Psoas muscle (tissue), 8 donors: ENCODE measurements at places on chromosomes 11 and 22. TPM values are rescaled to one million over a fixed set of nuclear protein-coding genes. Genes with fewer than 3 reads are reported as not detected.
A peak's percentile ranks its signal among the peaks of the same experiment; 100 is the strongest.

DNA sequence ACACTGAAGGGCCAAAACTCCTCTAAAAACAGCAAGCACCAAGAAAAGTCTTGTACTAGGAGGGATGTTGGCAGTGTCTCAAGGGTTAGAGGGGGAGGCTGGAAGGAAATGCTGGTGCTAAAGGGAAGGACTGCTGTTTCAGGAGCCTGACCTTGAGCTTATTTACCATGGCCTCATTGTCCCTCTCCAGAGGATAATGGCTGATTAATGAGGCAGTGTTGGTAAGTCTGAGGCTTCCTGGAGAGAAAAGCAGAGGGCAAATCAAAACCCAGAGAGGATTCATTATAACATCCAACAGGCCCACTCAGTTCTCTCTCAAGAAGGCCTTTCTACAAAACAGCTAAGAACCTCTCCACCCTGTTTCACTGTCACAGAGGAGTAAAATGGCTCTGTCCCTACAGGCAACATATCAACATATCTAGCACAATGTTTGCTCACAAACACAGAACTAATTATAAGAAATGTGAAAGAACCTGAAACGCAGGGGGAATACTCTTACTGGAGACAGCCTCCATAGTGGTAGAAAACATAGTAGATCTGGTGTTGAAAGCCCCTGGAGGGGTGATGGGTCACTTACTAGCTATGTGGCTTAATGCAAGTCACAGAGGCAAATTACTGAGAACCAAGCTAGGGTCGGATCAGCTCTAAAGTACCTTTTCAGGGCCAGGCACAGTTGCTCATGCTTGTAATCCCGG lies 31.4 kb downstream of the NUMA1 start:
- no peaks in the 10 kb centered on the region for H3K36me3 ChIP-seq
- DNase-seq, result no peak
- no peak overlapping the region for H3K4me3 ChIP-seq
- H3K27me3 ChIP-seq, result no peaks in the 10 kb centered on the region
- H3K4me1 ChIP-seq, result no peaks in the 10 kb centered on the region
- H3K27ac ChIP-seq, result peak overlapping the region; percentile 36

- no peaks in the 10 kb centered on the region for H3K36me3 ChIP-seq
- H3K4me3 ChIP-seq, result peak overlapping the region; percentile 76
- H3K27me3 ChIP-seq, result no peaks in the 10 kb centered on the region
- no peak for DNase-seq
- peaks cover 45% of the 10 kb centered on the region for H3K4me1 ChIP-seq
These were observed 2.1 kb downstream of the CSNK1E start for GRCh38 chr22:38314933-38315822.

DNA sequence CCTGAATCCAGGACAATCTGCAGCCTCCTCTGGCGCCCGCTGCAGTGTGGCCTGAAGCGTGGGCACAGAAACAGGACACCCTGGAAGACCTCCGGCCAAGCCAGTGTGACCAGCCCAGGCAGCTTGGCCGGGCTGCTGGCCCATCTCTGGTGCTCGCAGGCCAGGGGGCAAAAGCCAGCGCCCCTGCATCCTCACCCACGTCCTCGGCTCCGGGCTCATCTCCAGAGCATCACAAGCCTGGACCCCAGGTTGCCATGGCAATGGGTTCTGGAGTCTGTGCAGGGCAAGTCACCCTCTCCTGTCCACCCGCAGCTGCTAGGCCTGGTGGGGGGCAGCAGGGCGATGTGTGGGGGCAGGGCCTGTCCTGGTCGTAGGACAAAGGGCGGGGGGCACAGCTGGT lies 9.3 kb upstream of the PDGFB start:
- peak overlapping the region; percentile 46 for H3K4me3 ChIP-seq
- no peaks in the 10 kb centered on the region for H3K27me3 ChIP-seq
- peak; percentile 80 for DNase-seq
- peak overlapping the region; percentile 99 for H3K27ac ChIP-seq

DNA sequence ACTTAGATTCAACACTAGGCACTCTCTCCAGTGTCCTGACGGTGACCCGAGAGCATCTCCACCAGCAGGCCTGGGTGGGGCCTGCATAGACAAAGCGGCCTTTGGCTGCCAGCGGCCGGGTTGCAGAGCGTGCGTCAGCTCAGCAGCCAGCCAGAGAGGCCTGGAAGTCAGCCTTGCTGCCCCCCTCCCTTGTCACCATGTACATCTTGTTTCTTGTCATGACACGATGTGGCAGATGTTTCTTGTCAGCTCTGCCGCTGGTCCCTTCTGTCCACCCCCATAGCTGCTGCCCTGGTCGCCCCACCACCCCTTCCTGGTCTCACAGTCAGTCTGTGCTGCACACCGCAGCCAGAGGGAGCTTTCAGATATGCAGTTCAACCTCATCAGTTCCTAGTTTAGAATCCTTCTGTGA lies 33.1 kb upstream of the CBX7 start:
- no peaks in the 10 kb centered on the region for H3K36me3 ChIP-seq
- peak; percentile 71 for DNase-seq
- peaks cover 9% of the 10 kb centered on the region for H3K4me1 ChIP-seq

GRCh38 chr11:46693597-46694012 lies 6.8 kb downstream of the ARHGAP1 start:
- no peak overlapping the region for H3K4me3 ChIP-seq
- H3K36me3 ChIP-seq, result peaks cover 3% of the 10 kb centered on the region
- no peaks in the 10 kb centered on the region for H3K27me3 ChIP-seq

GRCh38 chr11:114171257-114172054 lies 111.9 kb downstream of the ZBTB16 start:
- peak overlapping the region; percentile 99 for H3K27ac ChIP-seq
- H3K4me3 ChIP-seq, result peak overlapping the region; percentile 42
- peaks cover 98% of the 10 kb centered on the region for H3K4me1 ChIP-seq
- DNase-seq, result peak; percentile 99

Gene TPBGL
- total RNA-seq, result not detected
